ENCODE measurements at places on chromosomes 12 and 14.
A peak's percentile ranks its signal among the peaks of the same experiment; 100 is the strongest.

DNA sequence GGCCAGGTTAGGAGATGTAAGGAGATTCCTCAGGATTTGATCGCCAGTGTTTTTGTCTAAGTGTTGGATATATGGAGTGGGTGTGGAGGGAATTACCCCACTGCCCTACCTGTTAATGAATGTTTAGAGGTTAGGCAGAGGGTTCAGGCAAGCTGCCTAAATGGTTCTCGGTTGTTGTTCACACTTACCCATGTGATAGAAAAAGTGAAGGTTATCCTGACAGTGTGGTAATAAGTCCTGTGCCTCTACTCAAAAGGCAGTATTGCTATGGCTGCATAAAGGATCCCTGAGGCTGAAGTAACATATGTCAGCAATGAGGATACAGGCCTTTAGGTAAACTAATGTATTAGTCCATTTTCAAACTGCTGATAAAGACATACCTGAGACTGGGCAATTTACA, 112.0 kb downstream of the GPHN start:
- no peak for DNase-seq

- peak; percentile 97 for DNase-seq
Measured at GRCh38 chr14:103880348-103881267, 33.2 kb upstream of the PPP1R13B start.

GRCh38 chr14:104843006-104843405, 22.1 kb upstream of the CEP170B start:
- no peak for DNase-seq

DNA sequence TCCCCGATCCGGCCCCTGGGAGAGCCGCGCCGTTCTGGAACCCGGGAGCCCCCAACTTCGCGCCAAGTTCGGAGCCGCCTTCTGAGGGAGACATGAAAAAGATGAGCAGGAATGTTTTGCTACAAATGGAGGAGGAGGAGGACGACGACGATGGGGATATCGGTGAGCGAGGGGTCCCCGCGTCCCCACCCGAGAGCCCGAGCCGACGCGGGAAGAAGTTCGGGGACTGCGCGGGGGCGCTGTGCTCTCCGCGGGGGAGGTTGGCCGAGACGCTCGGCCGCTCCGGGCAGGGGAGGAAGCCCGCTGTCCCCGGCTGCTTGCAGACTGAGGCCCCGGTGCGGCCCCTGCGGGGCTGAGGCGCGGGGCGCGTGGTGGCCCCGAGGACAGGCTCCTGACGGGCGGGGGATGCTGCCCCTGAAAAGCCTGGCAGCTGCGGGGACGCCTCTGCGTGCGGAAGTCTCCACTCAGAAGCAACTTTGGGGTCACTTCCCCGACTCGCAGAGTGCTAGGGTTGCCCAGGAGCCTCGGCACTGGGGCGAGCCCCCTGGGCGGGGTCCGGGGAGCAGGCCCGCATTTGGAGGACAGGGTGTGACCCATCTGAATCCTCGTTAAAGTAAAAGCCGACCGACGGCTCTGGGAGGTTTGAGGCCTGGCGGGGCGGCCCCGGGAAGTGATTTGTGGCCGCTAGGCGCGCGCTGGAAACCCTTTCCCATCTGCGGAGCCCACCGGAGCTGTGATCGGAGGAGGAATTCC, 511 bp downstream of the ANO6 start:
- peak; percentile 76 for DNase-seq

DNA sequence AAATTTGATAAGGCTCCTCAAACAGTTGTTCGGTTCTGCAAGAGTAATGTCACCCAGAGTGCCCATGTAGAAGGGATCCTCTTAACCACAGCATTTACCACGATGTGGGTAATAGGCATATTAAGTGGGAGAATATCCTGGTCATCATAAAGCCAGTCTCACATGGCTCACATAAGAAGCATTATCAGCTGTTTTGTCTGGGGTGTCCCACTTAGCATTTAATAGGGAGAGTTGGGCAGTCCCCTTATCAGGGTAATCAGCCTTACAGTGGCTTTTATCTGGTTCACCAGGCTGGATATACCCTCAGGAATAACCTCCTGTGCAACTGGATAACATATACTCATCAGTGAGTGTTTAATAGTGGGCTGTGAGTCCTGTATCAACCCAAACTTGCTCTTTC, 12.9 kb upstream of the TMEM263 start:
- DNase-seq: no peak

DNA sequence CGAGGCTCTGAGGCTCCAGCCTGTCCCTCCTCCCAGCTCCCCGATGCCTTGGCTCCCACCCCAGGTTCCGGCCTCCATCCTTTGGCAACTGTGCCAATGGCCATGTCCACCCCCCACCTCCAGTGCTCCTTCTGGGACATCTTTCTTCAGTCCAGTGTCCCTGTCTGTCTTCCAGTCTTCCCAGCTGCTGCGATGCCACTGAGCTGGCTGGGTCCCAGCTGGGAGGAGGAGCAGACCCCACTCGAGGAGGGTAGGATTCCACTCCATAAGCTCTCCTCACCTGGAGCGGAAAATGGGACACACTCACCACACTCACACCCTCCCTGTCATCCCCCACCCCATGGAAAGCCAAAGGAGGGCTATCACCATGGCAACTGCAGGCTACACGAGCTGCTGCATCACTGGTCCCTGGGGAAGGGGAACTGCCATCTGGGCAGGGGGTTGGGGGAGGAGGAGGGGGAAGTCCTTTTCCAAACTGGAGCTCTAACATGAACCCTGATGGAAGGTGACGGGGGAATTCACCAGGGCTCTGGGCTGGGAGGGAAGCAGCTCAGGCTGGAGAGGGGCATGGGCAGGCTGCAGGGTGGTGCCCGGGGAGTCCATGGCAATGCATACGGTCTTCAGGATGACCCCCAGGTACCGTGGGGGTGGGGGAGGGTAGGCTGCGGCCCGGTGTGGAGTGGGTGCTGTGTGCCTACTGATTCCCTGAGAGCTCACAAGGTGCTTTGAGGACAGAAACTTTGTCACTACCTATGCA, 94.3 kb downstream of the LRRC74A start:
- DNase-seq: peak; percentile 83

DNA sequence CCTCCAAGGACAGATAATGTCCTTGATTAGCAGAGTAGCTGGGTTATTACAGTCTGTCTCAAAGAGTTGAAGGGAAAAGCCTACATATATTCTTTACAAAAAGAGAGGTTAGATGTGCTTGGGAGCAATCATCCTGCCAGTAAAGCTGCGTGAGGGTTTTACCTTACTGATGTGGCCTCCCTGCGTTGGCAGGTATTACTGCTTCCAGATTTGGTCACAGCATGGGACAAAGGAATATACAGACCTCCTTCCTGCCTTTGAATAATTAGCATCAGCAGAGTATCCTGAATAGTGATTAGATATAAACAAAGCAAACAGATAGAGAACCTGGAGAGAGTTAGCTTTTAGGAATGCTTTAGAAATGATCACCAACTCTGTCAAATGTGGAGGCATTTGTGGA, 69.6 kb downstream of the TMTC2 start:
- no peak for DNase-seq

DNA sequence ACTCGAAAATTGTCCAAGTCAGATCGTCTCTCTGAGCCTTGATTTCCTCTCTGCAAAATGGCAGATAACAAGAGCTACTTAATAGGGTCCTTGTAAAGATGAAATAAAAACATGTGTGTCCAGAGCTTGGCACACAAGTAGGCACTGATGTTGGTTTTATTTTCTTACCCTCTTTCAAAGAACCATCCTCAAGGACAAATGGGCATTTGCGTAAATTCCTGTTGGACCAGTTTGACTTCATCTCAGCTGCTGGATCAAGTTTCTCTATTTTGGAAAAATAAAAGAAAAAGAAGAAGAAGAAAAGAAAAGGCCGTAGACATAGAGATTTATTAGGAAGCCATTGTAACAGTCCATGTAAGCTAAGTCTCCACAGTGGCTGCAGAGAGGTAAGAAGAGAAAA, 47.2 kb downstream of the MAP1LC3B2 start:
- no peak for DNase-seq

DNA sequence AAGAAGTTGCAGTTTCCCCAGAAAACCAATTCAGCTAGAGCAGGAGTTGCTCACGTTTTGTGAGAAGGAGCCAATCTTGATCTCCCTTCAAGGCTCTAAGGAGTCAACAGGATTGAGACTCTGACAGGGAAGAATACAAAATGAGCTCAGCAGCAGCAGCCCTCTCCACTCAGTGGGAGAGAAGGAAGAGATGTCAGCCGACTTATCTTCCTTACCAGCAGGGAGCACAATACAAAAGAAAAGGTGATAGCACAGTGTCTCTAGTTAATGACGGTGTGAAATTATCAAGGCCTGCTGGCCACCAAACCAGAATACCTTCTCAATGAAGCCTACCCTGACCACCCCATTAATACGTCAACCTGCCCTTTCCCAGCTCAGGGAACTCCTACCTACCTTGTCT, 223.6 kb upstream of the TMPO start:
- no peak for DNase-seq

GRCh38 chr12:127389923-127390322, 877.0 kb upstream of the TMEM132C start:
- peak; percentile 43 for DNase-seq

GRCh38 chr12:89768586-89769482, 60.2 kb upstream of the ATP2B1 start:
- no peak for DNase-seq

GRCh38 chr12:5276327-5276880, 155.5 kb upstream of the NTF3 start:
- DNase-seq: peak; percentile 4

- no peak for DNase-seq
Measured at GRCh38 chr12:125024949-125025563, 31.6 kb downstream of the BRI3BP start.

DNA sequence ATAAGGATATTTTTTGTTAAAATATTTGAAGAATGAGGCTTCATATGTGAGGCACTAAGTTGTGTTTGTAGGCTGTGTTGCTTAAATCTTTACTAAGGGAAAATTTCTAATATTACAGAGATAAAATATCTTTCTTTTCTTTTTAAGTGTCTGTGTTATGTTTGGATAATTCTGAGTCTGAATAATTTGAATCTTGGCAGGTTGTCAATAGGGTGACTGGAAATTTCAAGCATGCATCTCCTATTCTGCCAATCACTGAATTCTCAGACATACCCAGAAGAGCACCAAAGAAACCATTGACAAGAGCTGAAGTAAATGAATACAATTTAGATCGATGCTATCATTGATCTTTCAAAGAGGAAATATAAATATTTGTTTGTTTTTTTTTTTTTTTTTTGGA, 29.4 kb downstream of the TMPO start:
- DNase-seq: no peak

DNA sequence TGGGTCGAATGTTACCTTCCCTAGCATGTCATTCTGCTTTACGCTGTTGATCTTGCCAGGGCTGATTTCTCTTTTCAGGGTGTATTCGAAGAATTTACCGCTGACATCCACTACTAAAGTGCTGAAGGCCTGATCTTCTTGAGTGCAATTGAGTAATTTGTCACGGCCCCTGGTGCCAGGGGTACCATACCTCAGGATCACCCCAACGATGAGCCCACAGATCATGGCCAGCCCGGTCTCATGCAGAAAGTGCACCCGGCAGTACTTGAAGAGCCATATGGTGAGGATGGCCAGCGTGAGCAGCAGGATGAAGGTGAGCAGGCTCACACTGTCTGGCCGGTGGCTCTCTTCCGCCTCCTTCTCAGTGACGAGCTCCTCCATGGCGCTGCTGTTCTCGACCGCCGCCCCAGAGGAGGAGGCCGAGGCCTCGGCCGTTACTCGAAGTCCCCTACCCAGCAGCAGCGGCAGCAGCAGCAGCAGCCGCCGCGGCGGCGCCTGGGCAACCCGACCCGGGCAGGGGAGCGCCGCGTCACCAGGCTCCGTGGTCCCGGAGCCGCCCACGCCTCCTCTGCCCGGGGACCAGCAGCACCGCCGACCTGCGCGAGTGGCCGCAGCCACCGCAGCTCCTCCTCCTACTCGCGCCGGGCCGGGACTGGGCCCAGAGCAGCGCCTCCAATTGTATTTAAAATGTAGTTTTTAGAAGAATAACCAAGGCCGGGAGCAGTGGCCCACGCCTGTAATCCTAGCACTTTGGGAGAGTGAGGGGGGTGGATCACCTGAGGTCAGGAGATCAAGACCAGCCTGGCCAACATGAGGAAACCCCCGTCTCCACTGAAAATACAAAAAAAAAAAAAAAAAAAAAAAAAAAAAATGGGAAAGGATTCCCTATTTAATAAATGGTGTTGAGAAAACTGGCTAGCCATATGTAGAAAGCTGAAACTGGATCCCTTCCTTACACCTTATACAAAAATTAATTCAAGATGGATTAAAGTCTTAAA, 58.5 kb upstream of the TMPO start:
- no peak for DNase-seq

DNA sequence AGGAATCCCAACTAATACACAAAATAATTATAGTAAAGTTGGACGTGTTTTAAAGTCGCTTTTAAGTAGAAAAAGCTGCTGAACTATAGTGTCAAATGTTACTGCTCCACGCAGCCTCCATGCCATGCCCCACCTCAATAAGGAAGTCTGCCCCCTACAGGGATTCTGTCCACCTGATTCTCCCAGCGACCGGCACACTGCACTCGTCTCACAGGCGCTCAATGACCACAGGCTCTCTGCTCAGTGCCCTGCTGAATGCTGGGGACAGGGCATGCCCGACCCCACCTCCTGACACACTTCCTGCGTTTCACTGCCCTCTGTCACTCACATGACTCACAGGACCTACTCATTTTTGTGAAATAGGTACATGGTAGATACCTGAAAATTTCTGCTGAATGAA, 48.9 kb downstream of the BDKRB1 start:
- no peak for DNase-seq

- DNase-seq: no peak
Measured at GRCh38 chr12:79322905-79323304, 367.9 kb downstream of the PAWR start.

DNA sequence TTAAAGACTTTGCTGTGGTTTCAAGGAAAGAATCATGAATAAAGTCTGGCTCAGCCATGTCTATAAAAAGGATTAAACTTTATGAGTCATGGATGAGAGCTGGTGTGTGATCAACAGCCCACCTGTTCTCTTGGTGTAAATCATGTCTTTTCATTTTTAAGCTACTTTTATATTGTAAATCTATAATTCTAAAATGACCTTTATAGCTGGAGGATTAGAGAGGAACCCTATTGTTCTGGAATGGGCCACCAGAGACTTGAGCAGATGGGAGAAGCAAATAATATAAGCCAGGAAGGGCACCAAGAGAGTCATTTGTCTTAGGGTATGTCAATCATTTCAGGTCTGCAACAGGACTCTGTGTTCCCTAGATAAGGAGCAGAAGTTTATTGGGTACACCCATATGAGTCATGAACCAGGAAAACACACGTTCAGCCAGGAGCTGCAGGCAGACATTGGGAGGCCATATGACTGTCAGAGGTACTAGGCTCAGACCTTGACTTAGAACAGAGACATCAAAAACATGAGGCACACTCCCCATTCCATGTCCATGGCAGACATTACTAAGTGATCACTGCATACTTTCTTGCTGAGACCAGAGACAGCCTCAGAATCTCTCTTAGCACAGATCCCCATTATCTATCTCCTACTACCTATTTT, 49.3 kb downstream of the NDUFA12 start:
- DNase-seq: peak; percentile 36

GRCh38 chr12:52369211-52369610, 1.9 kb upstream of the KRT85 start:
- no peak for DNase-seq

- no peak for DNase-seq
Measured at GRCh38 chr14:28382444-28383190, 384.0 kb upstream of the FOXG1 start.

Measured in SJCRH30 (cell line).